AG09309 (cell line): ENCODE measurements at places on chromosomes 4 and X.

GRCh38 chr4:168972596-168972995 is 37.5 kb downstream of the CBR4 start:
- DNase-seq = no peak

GRCh38 chr4:115292320-115293092 is 179.1 kb upstream of the NDST4 start:
- no peak for DNase-seq

DNA sequence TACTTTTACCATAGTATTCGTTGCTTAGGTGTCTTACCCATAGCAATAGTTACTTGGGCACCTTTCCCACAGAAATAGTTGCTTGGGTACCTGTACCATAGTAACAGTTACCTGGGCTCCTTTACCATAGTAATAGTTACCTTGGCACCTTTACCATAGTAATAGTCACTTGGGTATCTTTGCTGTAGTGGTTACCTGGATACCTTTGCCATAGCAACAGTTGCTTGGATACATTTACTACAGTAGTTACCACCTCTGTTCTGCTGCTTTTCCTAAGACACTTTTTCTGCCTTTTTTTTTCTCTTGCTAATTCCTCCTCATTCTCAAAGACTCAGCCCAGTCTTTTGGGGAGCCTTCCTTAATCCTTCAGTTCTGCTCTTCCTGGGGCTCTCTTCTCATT is 272.8 kb upstream of the PUDP start:
- no peak for DNase-seq

GRCh38 chr4:26141051-26141721 is 179.6 kb upstream of the RBPJ start:
- DNase-seq = no peak

GRCh38 chr4:152937336-152938236 is 1.5 kb downstream of the FHDC1 start:
- DNase-seq = no peak

DNA sequence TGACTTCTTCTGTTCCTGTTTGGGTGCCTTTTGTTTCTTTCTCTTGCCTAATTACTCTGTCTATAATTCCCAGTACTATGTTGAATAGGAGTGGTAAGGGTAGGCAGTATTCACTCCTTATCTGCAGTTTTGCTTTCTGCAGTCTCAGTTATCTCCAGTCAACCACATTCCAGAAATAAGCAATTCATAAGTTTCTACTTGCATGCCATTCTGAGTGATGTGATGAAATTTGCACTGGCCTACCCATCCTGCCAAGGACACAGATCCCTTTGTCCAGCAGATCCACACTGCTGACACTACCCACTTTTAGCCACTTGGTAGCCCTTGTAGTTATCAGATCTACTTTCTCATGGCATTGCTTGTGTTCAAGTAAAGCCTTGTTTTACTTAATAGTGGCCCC is 971.6 kb upstream of the INTU start:
- DNase-seq = no peak

DNA sequence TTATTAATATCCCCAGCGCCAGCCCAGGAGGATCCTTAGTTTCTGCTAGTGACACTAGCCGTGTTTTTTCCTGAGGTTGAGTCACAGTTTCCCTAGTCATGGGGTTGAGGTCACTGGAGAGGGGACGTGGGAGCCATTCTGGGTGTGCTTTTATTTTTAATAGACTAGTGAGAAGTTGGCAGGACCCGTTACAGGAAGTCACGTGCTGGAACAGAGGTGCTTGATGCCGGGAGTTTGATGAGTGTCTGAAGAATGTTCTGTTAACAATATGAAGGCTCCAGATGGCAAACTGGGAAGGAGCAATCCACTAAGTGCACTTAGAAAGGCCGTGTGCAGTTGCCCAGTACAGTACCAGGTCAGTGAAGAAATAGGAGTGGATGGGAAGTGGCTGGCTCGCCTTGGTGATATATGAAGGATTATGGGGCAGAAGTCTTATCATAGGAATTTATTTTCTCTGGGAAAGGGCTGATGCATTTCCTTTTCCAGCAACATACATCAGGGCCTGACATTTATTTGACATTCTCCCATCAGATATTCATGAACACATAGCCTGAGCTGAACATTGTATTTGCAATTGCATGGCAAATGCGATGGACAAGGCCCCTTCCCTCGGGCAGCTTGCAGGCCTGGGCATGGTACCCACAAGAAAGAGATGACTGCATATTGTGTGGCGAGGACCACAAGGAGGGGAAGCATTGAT is 291.8 kb downstream of the FBXW7 start:
- no peak for DNase-seq

DNA sequence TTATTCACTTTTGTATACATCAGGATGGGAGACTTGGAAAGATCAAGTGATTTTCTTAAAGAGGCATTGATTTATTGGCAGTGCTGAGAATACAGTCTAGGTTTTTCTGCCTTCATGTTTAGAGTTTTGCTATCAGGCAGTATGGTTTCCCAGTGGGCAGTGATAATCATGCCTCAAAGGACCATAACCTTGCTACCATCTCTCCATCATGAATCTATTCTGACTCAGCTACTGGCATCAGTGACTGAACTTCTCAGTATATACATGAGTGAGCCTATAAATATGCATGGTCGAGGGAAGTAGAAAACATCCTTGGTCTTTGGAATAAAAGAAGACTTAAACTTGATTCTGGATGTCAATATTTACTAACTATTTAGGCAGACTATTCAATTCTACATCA is 562.0 kb upstream of the AADAT start:
- no peak for DNase-seq

DNA sequence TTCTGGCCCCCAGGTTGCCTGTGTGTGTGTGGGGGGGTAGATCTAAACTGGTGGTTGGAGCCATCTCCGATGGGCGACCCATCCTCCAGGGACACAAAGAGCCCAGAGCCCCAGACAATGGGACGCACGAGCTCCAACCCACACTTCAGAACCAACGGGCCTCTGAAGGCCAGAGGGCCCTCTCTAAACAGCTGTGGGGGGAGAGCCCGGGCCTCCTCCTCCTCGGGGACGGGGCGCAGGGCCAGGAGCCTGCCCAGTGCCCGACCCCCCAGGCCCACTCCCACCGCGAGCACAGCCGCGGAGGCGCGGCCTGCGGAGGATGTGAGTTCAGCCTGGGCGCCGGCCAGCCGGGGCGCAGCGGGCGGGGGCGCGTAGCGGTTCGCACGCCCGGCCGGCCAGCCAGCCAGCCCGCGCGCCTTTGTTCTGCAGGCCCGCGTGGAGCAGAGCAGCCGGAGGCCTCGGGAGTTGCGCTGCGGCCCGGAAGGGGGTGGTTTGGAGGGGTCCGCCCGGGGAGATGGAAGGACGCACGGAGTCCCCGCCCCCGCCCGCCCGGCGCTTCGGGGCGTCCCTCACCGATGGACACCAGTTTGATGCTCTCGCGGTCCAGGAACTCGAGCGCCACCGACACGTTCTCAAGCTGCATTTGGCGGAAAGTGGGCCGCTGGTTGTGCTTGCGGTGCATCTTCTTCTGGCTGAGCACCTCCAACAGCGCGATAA is 4.0 kb downstream of the FLNA start:
- DNase-seq = no peak
